ENCODE measurements at places on chromosomes 6 and 20. TPM values are rescaled to one million over a fixed set of nuclear protein-coding genes. Genes with fewer than 3 reads are reported as not detected.

The HCK gene
- total RNA-seq: 1.2 TPM

The TMEM170B gene
- 8.6 TPM for total RNA-seq

The SLC4A11 gene
- 12.1 TPM for total RNA-seq

The GNAS-AS1 gene
- total RNA-seq: 15.0 TPM

The RNF217 gene
- total RNA-seq: 6.2 TPM

The TOX2 gene
- 1.5 TPM for total RNA-seq

The ECT2L gene
- total RNA-seq: 0.03 TPM

The ZBTB9 gene
- 17.9 TPM for total RNA-seq

GRCh38 chr6:149642829-149643580 is 5.5 kb downstream of the KATNA1 start:
- DNase-seq: no peak

- DNase-seq: no peak
Measured at GRCh38 chr20:58492795-58493524, 22.2 kb downstream of the APCDD1L start.

GRCh38 chr6:75946146-75946831 is 126.2 kb downstream of the IMPG1 start:
- DNase-seq: peak; percentile 12

DNA sequence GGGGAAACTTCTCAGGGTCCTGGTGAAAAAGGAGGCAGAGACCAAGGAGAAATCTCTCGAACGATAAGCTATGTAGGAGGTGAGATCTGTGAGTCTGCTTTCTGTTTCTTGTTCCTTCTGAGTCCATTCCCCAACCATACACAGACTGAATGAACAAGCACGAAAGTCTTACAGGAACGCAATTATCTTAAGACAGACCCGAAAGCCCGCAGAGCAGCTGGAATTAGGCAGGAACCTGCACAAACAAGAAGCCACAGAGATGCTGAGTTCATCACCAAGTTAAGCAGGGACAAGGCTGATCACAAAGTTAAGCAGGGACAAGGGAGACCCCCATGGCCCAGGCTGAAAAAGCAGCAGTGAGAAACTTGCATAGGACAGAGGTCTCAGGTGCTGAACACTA is 21.4 kb upstream of the NELFCD start:
- no peak for DNase-seq

DNA sequence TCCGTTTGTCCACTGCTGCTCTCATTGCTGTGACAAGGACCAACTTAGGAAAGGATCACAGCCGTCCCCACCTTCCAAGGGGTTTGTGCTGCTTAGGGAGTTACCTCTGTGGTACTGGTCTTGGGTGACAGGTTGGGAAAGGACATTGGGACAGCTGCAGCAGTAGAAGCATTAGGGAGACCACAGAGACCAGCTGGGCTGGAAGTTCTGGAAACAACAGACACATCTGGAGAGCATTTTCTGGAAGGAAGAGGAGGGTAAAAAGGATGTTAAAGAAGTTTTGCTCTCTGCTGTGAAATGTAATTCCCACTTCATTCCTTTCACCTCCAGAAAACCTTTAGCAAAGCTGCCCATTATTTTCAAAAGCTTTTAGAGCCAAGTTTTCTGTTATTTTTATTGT is 304.2 kb downstream of the LRFN2 start:
- no peak for DNase-seq

- DNase-seq: no peak
Measured at GRCh38 chr20:57615445-57615811, 4.8 kb downstream of the ZBP1 start.

GRCh38 chr6:4017834-4018170 is 61.1 kb downstream of the FAM217A start:
- peak; percentile 49 for DNase-seq

GRCh38 chr6:101352316-101352715 is 41.2 kb upstream of the GRIK2 start:
- DNase-seq: no peak

DNA sequence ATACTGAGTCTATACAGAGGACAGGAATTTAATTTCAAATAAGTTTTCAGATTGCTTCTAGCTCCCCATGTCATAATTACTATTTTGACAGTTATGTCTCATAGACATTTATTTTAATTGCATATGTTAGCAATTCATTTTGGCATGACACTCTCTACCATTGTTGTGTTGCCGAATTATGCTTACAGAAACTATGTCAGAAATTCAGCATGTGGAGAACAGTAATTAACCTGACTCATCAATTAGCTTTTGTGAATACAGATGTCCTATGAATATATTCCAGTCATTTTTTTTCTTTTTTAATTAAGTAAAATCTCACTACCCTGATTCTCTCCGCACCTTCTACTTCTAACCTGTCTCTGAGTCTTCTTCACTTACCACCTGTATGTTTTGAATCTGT is 105.1 kb downstream of the NKAIN2 start:
- DNase-seq: no peak

DNA sequence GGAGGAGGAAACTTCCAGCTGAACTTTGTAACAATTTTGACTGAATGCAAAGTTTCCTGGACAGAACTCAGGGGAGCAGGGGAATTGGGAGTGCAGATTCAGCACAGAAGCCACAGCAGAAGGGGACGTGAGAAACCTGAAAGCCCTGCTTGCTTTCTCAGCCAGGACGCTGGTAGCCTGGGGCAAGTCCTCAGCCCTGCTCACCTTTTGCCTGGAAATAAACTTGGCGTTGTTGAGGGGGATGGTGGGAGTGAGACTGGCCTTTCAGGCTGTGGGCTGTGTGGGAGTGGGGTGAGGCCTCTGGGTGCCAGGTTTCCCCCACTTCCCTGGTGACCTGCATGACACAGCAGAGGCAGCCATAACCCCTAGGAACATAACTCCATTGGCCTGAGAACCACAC is 238.1 kb upstream of the HS3ST5 start:
- no peak for DNase-seq

- peak; percentile 69 for DNase-seq
Measured at GRCh38 chr20:47784599-47785310, 526 bp downstream of the SULF2 start.

DNA sequence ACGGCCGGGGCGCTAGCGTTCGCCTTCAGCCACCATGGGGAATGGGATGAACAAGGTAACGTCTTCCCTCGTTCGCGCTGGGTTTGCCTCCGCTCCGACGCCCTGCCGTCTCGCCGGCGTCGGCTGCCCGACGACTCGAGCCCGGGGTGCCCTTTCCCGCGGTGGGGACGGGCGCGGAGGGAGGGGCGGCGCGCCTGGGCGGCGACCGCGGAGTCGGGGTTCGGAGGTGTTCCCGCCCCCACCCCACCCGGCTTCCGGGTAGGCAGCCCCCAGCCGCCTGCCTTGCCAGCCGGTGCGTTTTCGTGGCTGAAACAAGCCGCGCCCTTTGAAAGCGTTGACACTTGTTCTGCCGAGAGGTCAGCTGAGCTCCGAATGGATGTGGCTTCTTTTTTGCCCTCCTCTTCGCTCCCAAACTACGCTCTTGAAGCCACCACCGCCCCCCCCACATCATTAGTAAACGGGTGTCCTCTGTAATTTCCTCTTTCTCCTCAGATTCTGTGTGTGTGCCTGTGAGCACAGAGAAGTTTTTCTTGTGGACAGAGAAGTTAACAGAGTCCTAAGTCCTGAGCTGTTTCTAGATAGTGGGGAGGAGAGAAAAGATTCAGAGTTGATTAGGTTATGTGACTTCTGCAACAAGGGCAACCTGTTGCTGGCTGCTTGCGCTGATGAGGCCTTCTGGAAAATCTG is 362 bp downstream of the DUSP22 start:
- DNase-seq: peak; percentile 80

GRCh38 chr6:108080010-108080780 is 5.7 kb upstream of the OSTM1 start:
- DNase-seq: peak; percentile 54

All from GM23338 (cell line).